Activated naive CD8-positive, alpha-beta T cell treated with anti-CD3 and anti-CD28 coated beads, Interleukin-2, amount 10 ng/mL, durations not matched to agents 7 days and 5 days (primary cell): ENCODE measurements at places on chromosomes 1 and 21. TPM values are rescaled to one million over a fixed set of nuclear protein-coding genes. Genes with fewer than 3 reads are reported as not detected.

RNF220 gene
- 94.4 TPM for total RNA-seq

AKR1A1 gene
- 102 TPM for total RNA-seq

CELA2B gene
- not detected for total RNA-seq

SEMA6C gene
- total RNA-seq, result 6.0 TPM

LRRC38 gene
- total RNA-seq, result not detected

NHLH1 gene
- 0.43 TPM for total RNA-seq

FNDC10 gene
- 4.4 TPM for total RNA-seq

OR2C3 gene
- total RNA-seq, result not detected

SMPDL3B gene
- 0.64 TPM for total RNA-seq
